ENCODE measurements at places on chromosomes 1 and 21.

- DNase-seq, result no peak
These were observed 340.1 kb downstream of the MATN1 start for GRCh38 chr1:30383221-30383711.

GRCh38 chr1:31745946-31746670 is 18.0 kb downstream of the ADGRB2 start:
- no peak for DNase-seq

DNA sequence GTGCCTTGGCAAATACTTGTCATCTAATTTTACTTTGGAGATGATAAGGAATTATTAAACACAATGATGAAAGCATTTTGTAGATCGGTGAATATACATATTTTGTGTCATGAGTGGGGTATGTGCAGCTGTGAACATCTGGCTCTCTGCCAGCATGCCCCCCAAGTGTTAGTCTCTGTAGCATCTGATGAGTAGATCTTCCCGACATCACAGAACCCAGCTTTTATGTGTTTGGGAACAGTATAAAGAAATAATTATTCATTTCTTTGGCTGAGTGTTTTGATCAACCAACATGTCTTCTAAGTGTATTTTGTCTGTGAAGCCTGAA is 4.5 kb upstream of the CTNNBIP1 start:
- no peak for DNase-seq

DNA sequence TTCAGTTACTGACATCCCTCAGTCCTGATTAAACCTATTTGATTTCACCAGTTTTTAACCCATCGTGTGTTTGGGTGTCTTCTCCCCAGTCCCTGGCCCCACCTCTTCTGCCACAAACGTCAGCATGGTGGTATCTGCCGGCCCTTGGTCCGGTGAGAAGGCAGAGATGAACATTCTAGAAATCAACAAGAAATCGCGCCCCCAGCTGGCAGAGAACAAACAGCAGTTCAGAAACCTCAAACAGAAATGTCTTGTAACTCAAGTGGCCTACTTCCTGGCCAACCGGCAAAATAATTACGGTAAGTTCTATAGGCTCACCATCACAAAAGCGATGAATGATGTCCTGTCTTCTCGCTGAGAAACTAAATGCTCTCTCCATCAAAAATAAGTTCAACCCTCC is 28.7 kb downstream of the NBPF3 start:
- DNase-seq, result peak; percentile 43

- DNase-seq, result no peak
These were observed 275.4 kb upstream of the NR5A2 start for GRCh38 chr1:199751962-199752687.

GRCh38 chr1:231028682-231029081 is 11.4 kb downstream of the FAM89A start:
- DNase-seq, result no peak

DNA sequence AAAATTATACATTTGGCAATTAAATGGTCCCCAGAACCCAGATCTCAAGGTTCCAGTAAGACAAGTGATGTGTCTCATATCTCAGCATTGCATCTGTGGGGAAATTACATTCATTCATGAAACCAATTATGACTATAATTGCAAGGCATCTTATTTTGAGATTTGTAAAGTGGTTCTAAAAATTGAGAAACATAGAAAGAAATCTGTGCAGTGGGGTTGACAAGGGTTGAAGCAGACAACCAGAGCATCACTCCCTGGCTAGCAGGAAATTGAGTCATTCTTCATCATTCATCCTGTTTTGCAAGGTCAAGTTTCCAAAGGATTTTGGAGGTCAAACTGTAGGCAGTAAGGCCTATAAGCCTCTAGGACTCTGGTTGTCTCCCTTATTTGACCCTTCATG is 25.1 kb upstream of the MROH9 start:
- peak; percentile 90 for DNase-seq

DNA sequence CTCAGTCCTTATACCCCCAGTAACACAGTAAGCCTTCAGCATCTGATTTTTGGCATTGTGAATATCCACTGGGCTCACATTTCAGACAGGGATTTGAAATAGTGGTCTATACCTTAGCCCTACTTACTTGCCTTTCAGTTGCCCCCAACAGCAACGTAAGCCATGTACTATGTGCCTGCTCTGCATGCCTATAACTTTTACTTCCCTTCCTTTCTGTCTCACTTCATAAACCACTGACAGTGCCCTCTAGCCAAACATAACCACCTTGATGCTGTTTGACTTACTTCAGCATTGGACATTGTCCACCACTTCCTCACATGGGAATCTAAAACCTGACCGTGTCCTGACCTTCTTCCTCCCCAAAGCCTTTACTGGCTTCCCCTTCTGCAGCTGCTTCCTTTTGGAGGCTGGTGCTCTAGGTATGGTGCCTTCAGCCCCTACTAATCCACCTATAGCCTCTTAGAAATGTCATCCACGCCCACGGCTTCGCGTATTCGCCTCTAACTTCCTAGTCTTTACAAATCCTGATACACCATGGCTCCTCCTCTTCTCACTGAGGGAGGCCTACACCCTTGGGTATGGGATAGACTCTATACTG is 3.6 kb upstream of the ZNF672 start:
- DNase-seq, result no peak
